ENCODE measurements at places on chromosomes 2 and 18.

DNA sequence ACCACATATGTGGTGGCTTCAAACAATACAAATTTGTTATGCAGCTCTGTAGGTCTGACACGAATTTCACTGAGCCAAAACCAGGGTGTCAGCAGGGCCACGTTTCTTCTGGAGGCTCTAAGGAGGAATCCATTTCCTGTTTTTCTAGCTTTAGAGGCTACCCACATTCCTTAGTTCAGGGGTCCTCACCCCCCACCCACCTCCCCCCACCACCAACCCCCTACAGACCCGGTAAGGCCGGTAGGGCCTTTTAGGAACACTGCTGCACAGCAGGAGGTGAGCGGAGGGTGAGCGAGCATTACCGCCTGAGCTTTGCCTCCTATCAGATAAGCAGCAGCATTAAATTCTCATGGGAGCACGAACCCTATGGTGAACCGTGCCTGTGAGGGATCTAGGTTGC is 10.6 kb upstream of the SLC39A10 start:
- no peak for ATAC-seq

GRCh38 chr2:121918231-121918630 is 162.8 kb downstream of the TSN start:
- no peak for ATAC-seq

GRCh38 chr2:26759845-26760244 is 4.2 kb upstream of the SLC35F6 start:
- no peak for ATAC-seq

- ATAC-seq, result no peak
Observed at GRCh38 chr2:232537079-232537478, 2.4 kb upstream of the CHRNG start.

DNA sequence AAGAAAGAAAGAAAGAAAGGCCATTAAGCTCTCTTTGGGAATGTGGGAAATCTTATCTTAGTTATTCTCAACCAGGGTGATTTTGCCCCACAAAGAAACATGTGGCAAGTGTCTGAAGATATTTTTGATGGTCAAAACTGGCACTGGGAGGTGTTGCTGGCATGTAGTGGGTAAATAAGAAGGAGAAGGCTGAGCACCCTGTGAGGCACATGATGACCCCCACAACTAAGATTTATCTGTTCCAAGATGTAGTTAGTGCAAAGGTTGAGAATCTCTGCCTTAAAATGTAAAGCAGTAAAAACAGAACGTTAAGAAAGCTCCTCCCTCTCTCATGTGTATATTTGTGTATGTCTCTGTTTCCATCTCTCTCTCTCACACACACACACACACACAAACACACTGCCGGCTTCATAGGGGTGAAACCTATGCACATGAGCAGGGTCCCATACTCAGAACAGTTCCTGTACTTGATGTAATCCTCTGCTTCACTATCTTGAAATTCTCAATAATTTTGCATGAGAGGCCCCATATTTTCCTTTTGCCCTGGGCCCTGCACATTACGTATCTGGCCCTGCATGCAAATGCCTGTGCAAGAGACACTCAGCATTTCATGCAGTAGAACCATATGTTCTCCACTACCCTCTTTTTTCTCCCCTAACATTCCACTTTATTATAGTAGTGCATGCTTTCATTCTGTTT is 94.3 kb downstream of the MREG start:
- no peak for ATAC-seq

DNA sequence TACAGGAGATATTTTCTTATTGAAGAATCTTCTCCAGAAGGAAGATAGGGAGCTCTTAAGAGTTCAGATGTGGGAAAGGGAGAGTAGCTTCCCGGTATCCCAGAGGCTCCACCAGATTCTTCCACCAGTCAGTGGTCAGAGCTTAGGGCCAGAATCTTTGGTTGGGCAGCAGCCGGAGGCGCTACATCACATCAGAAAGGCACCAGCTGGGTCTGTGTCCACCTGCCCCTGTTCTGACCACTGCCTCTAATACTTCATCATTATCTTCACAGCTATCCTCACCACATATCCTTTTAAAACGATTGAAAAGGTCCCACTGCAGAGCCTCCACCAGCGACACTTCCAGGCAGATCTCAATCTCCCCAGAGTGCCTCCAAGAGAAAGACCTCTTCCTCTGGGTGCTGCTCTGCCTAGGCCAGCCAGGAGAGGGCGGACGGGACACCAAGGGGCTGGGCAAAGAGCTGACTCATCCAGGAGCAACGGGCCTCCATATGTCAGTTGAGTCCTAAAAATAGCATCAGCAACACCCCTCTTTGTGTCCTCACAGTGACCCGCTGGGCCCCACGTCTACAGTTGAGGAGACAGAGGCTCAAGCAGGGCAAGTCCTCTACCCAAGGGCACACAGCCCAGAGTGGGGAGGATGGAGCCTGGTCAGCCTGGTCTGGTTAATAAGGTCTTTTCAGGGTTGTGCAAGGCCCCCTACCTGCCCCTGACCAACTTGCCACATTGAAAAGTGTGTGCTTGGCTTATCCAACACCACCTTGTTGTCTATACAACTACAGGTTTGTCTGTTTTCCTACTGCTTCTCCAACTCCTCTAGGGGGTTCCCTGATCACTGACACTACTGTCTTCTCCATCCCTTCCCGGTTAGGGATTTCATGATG is 81.2 kb downstream of the ADD2 start:
- ATAC-seq, result peak; percentile 70

- ATAC-seq, result no peak
Observed at GRCh38 chr2:88637464-88637863, 10.2 kb upstream of the EIF2AK3 start.

DNA sequence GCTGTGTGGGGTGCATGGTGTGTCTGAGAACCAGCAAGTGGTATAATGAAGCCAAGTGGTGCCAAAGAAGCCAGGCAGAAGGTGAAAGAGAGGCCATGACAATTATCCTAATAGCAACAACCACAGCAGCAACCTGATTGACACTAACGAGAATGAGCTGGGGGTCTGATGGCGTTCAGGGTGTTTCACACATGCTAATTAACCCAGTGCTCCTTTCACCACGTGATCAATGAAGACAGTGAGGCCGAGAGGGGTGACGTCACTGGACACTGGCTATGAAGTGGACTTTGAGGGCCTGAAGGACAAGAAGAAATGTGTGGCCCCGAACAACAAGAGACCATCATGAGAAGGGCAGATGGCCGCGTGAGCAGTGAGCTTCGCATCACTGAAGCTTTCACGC is 364.4 kb upstream of the ID2 start:
- ATAC-seq, result no peak

DNA sequence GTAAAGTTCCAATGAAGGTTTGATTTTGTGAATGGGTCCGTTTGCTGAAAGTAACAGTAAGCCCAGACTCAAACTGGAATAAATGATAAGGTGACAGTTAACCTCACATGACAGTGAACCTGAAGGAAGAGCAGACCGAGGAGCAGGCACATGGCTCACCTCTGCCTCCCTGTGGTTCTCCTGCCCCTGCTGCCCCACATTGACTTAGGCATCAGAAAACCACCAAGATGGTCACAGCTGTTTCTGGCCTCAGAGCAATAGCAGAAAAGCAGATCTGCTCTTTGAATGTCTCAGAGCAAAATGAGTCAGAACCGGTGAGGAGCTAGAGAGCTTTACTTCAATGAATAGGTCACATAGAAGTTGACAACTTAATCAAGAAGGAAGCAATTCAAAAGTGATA is 487.6 kb downstream of the METTL4 start:
- no peak for ATAC-seq

GRCh38 chr2:218294430-218295022 is 2.2 kb upstream of the TMBIM1 start:
- no peak for ATAC-seq

DNA sequence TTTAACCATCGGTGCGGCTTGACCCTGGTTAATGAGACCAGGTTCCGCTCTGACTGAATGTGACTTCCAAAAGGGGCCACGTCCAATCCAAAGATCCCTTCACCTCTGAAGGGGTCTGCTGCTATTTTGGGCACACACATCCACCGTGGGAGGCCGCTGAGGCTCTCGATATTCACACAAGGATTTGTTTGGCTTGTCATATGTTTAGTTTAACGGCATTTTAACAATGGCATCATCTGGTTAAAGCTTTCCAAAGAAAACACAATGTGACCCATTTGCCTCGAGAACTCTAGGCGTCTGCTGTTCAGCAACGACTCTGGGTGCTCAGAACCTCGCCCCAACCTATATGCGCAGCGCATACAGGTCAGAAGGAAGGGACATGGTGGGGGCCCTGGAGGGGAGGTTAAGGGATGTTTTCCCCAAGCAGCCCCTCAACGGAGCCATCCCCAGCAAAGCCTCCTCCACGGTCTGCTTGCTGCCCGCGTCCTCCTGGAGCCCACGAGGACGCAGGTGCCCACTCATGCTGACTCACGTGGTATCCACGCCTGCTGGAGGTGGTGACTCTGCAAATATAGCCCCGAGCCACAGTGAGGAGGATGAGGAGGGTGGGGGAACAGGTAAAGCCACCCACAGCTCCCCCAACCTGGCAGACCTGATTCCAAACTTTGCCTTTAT is 260.3 kb downstream of the HDAC4 start:
- ATAC-seq, result no peak

DNA sequence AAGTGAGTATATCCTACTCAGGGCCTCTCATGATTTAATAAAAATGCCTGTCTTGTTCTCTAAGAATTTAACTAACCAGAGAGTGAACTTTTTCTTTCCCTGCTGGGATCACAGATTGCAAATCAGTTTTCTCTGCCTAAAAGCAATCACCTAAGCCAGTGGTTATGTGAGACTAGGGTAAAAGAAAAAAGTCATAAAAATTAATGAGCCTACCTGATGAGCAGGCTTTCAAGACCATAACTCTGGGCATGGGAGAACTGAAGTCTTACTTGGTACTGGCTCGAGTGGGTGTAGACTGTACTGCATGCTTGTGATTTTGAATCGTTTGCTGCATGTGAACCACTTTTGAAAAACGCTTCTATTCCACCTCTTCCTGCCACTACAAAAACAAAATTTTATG is 1677.0 kb upstream of the LRRTM1 start:
- no peak for ATAC-seq

DNA sequence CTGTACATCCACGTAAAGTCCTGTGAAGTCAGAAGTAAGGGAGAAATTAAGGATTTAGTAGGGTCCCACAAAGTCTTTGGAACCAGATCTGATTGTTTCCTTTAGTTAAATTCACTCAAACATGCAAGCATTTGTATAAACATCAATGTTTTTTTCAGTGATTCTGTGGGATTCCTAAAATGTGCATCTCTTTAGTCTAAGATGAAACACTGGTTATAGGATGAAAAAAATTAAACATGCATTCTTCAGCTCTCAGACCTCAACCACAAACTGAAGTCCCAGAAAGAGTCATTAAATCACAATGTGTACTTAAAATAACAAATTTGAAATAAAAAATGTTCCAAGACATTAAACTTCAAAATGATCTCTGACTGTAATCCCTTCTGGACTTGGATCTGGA is 76.5 kb upstream of the APCDD1 start:
- ATAC-seq, result no peak

DNA sequence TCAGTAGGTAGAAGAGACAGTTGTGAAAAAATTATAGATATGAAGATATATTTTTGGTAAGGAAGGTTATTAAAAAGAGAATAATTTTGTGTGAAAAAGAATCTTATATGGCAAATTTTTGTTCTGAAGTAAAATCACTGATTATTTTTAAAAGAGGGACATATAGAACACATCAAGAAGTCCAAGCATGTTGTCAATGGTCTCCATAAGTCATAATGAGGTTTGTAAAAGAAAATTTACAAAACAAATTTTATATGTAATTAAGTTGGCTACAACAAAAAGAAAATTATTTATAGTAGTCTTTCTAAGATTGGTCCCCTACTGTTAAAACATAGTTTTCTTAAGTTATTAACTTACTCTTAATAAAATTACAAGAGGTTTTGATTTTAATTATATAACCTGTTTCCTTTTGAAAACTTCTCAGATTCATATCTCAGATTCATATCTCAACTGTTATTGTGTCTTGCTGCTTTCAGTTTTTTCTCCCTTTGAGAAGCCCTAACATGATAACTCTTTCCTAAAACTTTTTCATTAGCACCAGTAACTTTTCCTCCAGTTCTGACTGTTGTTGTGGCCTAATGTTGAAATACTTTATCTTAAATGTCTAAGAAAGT is 81.2 kb downstream of the SH3YL1 start:
- ATAC-seq, result no peak

- ATAC-seq, result no peak
Observed at GRCh38 chr2:99688699-99689098, 198.9 kb upstream of the REV1 start.

GRCh38 chr2:241629762-241630435 is 7.1 kb downstream of the THAP4 start:
- no peak for ATAC-seq

GRCh38 chr18:73688851-73689711 is 458.6 kb downstream of the FBXO15 start:
- ATAC-seq, result peak; percentile 57

GRCh38 chr2:54981385-54981784 is 68.9 kb downstream of the RTN4 start:
- ATAC-seq, result no peak

DNA sequence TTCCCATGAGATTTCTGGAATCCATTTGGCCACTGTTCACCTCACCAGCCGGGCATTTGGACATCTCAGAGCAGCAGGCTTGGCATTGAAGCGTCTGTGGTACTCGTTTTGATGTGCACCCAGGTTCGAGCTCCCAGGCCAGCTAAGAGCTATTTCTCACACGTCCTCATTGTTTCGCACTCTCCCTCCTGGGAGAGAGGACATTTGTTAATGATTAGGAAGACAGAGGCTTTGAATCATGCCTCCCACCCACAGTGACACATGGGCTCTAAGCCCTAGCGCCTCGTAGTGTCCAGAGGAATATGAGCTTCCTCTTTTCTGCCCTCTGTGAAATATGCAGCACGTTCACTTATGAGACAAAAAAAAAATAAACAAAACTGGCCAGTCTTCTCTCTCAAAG is 361.8 kb downstream of the RND3 start:
- no peak for ATAC-seq

DNA sequence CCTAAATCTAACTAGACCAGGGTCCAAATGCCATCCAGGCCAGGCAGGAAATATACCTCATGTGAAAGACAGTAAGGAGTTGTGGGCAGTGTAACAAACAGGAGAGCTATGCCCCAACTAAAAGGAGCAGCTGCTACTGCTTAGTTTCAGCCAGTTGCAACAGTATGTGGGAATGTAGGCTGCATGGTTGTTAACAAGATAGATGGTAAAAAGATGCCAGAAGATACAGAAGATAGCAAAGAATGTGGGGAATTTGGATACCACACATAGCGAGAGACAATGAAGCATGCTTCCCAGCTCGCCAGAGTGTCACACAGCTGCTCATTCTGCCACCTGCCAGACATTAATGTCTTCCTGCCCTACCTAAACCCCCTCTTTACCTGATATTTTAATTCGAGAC is 39.4 kb upstream of the CYBRD1 start:
- no peak for ATAC-seq

GRCh38 chr2:55616551-55617174 is 759 bp downstream of the PPP4R3B start:
- peak; percentile 6 for ATAC-seq

- peak; percentile 63 for ATAC-seq
Observed at GRCh38 chr2:45860136-45861121, 209.0 kb downstream of the PRKCE start.

- ATAC-seq, result no peak
Observed at GRCh38 chr2:235900631-235901030, 267.6 kb downstream of the GBX2 start.

GRCh38 chr2:136384531-136385303 is 266.8 kb upstream of the CXCR4 start:
- peak; percentile 65 for ATAC-seq

- peak; percentile 16 for ATAC-seq
Observed at GRCh38 chr2:16130541-16130880, 190.2 kb downstream of the MYCN start.
